ENCODE measurements at places on chromosomes 5 and 9.

- no peak for DNase-seq
These were observed 16.2 kb downstream of the SFXN1 start for GRCh38 chr5:175494264-175495183.

DNA sequence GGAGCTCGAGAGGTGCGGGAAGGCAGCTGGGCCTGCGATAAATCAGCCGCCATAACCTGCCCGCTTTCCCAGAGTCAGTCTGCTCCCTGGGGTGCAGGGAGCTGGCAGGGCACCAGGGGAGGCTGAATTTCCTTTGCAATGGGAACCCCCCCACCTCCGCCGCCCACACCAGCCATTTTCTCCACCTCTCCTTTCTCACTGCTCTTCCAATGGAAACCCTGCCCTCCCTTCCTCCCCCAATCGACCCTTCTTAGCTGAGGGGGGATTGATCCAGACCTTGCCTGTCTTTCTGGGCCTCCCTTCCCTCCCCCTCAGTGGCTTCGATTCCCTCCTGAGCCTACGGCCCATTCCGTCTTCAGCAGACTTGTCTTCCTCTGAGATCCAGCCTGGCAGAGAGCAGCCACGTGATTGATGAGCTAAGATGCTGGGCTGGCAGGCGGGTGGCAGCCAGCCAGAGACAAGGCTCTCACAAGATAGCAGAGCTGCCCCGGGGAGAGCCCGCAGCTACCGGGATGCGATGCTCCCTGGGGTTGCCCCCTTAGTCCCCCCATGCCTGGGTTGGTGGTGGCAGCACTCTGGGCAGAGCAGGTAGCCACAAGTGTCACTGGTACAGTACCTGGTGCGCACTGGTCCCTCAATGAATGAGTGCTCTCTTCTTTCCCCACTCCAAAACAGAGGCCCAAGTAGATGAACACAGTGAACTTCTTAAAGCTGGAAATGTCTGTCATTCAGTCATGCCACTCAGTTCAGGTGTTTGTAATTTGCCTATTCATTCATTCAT is 53.7 kb upstream of the FABP6 start:
- DNase-seq: no peak

GRCh38 chr5:140338908-140339307 is 7.5 kb downstream of the HBEGF start:
- DNase-seq: no peak

DNA sequence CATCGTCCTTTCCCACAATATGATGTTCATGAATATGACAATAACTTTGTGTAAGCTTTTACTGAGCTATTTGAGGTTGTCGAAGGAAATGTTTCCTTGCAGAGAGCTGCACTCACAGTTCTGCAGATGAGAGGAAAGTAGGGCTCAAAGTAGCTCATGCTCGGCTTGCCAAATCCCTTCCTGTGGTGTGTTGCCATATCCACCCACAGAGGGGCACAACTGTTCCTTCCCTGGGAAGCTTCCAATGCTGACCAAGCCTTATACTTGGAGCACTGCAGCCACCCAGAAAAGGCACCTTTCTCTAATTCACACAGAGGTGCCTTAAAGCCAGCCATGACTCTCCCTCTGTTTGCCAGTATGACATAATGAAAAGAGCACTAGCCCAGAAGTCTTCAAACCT is 390.3 kb downstream of the CAAP1 start:
- DNase-seq: no peak

DNA sequence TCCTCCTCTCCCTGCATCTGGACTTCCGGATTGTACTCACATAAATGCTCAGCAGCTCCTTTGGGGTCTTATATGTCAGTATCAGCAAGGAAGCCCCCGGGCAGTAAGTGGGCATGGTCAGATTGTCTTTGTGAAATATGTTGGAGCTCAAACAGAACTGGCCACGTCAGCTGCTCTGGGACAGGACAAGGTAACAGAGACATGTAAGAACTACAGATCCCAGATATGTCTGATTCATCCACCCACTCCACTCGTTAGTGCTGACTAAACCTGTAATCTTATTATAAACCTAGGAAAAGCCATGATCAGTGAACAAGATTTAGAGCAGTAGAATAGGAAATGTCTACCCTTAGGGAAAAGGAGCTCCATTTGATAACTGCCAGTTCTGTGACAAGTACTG is 561.8 kb downstream of the CETN3 start:
- DNase-seq: peak; percentile 12

Data from MG63 (cell line).